ENCODE measurements at places on chromosomes 7 and 10. TPM values are rescaled to one million over a fixed set of nuclear protein-coding genes. Genes with fewer than 3 reads are reported as not detected.

DNA sequence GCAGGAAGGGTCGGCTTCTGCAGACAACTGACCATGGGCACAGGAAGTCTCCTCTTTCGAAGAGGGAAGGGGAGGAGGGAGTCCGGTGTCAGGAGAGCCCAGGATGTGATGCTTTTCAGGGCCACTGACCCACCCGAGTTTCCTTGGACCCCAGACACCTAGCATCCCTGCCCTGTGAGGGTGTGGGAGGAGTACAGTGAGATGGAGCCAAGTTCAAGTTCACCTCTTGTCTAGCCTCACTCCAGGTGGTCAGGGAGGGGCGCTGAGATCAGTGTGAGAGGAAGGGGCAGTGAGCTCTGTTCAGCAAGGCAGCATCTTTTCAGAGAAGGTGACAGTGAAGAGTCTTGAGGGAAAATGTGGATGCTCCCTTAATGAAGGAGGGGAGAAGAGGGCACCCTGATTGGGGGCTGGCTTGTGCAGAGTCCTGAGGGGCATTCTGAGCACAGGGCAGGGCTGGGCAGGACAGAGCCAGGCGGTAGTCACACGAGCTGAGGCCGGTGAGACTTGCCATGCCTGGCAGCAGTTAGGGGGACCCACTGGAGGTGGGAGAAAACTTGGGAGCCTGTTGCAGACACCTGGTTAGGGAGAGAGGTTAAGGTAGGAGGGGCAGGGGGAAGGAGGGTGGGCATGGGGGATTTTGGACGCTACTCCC, 49.7 kb downstream of the ADCY1 start:
- no peak for DNase-seq
- H3K27ac ChIP-seq: no peak overlapping the region
- no peak overlapping the region for H3K4me3 ChIP-seq
- no peaks in the 10 kb centered on the region for H3K36me3 ChIP-seq
- H3K27me3 ChIP-seq: no peaks in the 10 kb centered on the region

DNA sequence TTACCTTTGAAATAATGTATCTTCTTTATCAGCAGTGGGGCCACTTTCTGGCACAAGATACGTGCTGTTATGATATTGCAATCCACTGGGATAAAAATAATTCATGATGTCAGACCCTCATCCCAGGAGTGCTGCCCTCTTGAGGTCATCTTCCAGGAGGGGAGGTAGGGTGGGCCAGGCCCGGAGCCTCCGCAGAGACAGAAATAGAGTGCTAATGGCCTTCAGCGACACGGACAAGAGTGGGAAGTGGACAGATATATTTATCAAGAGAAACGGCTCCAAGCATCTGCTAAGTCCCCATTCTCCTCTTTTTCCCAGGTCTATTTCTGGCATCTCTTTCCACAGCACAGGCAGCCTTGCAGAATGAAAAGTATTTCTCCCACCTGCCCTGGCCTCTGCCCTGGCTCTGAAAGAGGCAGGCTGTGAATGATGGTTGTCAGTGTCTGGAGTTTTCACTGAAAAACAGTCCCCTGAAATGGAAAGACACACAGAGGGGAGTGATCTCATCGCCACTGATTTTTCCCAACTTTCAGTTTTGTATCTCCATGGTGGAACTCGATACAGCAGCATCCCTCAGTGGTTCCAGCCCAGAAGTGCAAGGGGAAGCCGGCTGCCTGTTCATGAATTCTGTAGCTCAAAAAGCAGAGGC, 251.7 kb upstream of the MYO3A start:
- peak; percentile 50 for DNase-seq
- H3K4me3 ChIP-seq: no peak overlapping the region
- H3K27ac ChIP-seq: no peak overlapping the region
- H3K36me3 ChIP-seq: no peaks in the 10 kb centered on the region

The TACR2 gene
- not detected for total RNA-seq

The SFTPA1 gene
- not detected for total RNA-seq
